Right forelimb (tissue), 1 donor: ENCODE measurements at places on chromosomes 2 and 18.

DNA sequence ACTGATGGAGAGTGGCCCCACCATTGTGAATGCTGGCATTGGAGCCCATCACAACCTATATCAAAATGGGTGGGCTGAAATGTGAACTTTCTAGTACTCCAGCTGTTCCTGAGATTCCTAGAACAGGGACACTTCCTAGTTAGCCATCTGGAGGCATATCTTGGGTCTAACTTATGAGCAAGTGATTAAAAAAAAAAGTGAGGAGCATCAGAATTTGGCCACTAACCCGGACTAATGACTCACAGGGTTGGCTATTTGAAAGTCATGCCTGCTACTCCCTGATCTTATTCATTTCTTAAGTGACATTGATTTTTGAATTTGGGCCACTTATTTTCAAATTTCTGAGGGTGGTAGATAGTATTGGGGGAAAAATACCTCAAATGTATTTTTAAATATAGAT, 216.6 kb downstream of the HRH4 start:
- DNase-seq = no peak

GRCh38 chr2:174040417-174040701, 75.2 kb upstream of the SP3 start:
- no peak for DNase-seq

DNA sequence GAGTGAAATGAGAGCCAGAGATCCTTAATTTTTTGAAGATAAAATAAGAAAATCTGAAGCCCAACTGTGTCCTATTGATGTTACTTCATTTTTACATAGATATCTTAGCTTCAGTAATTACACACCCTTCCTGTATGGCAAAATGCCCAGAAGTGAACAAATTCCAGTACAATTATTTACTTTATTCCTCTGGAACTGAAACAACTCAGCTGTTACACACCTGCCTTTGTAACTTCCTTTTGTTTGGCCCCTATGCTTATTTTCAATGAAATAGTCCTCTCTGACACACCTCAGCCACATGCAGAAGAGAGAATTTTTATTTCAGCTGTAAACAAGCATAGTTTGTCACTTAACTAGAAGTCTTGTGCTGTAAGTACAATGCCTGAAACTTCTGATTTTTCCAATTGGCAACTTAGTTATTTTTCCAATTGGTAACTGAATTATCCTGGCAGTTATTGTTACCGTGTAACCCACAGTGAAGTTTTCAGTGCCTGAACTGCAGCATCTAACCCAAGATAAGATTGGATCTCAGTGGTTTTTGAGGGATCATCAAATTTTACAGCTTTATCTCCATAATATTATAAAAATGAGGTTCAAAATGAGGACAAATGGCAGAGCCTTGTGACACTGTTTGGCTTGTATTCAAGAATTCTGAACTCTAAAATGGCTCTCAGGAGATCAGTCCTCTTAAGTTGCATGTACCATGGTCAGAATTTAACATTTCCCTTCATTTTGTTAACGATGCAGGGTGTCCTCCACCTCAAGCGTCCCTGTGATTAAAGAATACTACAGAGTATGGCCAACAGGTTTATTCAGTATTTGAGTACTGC, 82.6 kb downstream of the PKP4 start:
- no peak for DNase-seq

- DNase-seq = no peak
Observed at GRCh38 chr18:48418539-48419276, 9.5 kb upstream of the ZBTB7C start.

DNA sequence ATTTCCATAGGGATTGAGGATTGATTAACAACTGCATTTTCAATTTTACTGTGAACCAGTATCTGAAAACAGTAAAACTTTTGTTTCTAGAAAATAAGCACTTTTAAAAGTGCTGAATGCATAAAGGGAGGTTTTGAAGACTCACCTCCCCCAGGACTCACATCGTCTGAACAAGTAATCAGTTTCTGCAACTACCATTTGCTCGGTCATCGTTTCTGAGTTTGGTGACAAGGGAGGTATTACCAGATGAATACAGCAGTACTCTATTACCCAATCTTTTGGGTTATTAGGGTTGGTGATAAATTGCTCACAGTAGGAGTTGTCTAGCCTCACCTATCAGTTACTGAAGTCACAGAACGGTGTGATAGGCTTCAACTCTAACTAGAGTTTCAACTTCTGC, 234.5 kb upstream of the FN1 start:
- no peak for DNase-seq

DNA sequence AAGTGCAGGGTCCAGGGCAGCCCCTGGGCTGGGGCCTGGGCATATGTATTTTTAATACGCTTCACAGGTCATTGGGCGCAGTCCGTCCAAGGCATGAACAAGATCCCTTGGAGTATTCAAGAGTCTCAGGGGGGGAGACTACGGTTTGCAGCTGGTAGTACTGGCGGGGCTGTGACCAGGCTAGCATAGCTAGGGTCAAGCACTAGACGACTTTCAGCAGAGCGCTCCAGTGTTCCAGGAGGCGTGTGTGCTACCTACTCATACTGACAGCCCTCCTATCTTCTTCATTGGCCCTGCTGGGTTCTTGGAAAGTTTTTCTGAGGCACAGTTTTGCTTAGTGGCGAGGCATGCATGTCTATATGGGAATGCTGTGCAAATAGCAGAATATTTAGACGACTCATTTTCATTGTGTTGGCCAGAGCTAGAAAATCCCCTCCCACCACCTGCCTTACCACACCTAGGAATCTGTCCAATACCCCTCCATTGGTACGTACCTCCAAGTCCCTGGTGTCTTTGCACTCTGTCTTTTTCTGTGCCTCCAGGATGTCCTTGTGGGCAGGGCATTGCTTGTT, 68.2 kb downstream of the GLI2 start:
- no peak for DNase-seq

- DNase-seq = no peak
Observed at GRCh38 chr2:236625156-236625690, 55.6 kb downstream of the ACKR3 start.

DNA sequence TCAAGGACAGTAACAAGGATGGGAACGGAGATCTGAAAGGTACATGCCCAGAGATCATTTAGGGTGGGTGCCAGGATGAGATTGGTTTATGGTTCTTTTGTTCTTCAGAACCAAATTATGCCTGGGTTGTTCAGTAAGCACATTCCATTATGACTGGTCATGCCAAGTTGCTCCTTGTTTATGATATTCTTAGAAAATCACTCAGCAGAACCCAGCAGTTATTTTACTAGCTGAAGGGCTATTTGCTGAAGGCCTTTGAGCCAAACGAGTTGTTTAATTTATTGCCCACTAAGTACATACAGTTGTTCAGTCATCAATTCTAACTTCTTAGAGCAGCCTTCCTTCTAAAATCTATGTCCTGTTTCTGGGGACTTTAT, 635 bp downstream of the SLC3A1 start:
- DNase-seq = no peak

- DNase-seq = no peak
Observed at GRCh38 chr2:38218591-38218991, 142.6 kb upstream of the CYP1B1 start.

GRCh38 chr18:71798986-71799673, 745.0 kb downstream of the CBLN2 start:
- DNase-seq = no peak

GRCh38 chr2:79782576-79783452, 270.0 kb downstream of the CTNNA2 start:
- no peak for DNase-seq

DNA sequence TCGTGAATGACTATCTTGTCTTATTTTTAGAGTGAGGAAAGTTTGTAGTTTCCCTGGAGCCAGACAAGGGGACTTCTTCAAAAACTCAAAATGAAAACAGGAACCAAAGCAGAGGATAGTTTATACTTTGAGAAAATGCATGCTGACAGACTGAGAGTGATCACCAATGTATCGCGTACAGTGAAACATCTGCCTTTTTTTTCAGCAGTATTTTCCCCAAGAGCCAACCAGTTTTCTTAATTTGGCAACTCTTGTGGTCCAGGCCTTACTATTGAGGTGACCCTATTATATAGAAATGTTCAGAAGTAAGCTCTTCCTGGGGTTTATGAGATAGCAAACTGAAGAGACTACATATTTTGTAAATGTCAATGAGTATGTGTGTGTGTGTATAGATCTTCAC, 153.7 kb upstream of the VRK2 start:
- DNase-seq = no peak

- no peak for DNase-seq
Observed at GRCh38 chr18:46416706-46417638, 240.0 kb downstream of the LOXHD1 start.

DNA sequence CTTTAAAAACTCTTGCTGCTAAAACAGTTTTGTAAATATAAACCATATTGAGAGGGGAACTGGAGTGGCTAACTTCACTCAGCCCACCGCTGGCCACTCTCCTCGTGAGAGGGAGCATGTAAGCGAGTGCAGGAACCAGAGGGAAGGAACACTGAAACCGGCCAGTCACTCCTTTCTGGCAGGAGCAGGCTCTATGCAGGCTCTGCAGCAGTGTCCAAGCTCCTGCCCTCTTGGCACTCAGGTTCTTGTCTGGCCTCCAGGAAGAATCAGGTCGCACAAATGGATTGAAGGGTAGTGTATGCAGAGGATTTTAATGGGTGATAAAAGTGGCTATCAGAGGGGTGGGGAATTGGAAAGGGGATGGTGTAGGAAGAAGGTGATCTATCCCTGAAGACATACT, 157.7 kb downstream of the TMX3 start:
- no peak for DNase-seq

GRCh38 chr2:46236876-46237859, 60.0 kb upstream of the EPAS1 start:
- no peak for DNase-seq

GRCh38 chr2:226836548-226836885, 663 bp downstream of the RHBDD1 start:
- no peak for DNase-seq

- no peak for DNase-seq
Observed at GRCh38 chr2:164622338-164623106, 1.2 kb upstream of the GRB14 start.

GRCh38 chr2:233764761-233765160, 4.7 kb downstream of the UGT1A1 start:
- no peak for DNase-seq

DNA sequence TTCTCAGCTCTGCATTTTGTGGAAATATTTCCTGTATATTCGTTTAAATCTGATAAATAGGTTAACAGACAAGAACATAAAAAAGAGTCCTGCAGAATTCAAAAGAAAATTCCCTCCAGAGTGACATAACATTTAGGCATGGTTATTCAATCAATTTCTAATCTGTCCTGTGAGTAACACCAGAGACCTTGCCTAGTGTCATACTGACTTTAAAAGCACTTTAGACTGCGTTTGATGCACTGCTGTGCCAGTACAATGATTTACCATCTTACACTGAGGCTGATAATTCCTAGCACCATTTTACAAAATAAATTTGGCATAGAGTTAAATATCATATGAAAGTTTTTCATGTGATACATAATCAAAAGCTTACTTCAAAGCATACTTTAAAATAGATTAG, 35.5 kb upstream of the CALCRL start:
- no peak for DNase-seq

- DNase-seq = no peak
Observed at GRCh38 chr18:45102863-45103262, 422.2 kb downstream of the SETBP1 start.

DNA sequence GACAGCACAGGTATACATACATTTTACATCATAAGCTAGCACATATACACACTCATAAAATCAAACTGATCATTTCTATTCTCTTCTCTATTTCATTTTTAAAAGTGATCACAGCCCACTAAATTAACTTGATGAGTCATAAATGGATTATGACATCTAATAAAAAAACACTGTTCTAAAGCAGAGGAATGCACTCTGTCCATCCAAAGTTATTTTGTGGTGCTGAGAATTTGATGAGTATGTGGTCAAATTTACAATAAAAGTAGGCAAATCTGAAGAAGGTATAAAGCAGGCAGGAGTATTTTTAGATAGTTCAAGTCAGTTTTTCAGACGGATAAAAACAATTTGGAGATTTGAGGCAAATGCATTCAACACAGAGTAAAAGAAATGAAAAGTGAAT, 104.4 kb downstream of the NOL4 start:
- DNase-seq = no peak

DNA sequence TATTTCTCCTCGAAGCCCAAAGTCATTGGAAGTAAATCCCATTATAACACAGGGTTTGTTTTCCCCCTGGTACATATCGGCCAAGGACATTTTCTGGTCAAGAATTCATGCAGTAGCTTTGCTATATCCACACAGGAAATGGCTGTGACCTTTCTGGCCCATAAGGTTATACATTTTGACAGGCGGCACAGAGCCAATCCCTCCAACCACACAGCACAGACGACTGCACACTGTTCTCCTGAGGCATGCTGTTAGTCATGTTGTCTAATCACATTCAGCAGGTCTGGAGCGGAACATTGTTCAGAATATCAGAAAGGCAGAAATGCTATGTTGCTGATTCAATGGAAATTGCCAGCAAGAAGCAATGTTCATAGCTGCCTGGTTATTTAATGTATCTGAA, 742.3 kb upstream of the SLC8A1 start:
- DNase-seq = peak; percentile 51

- DNase-seq = no peak
Observed at GRCh38 chr2:2876331-2877221, 501.0 kb downstream of the EIPR1 start.

GRCh38 chr2:44171018-44171417, 2.3 kb downstream of the PPM1B start:
- no peak for DNase-seq

DNA sequence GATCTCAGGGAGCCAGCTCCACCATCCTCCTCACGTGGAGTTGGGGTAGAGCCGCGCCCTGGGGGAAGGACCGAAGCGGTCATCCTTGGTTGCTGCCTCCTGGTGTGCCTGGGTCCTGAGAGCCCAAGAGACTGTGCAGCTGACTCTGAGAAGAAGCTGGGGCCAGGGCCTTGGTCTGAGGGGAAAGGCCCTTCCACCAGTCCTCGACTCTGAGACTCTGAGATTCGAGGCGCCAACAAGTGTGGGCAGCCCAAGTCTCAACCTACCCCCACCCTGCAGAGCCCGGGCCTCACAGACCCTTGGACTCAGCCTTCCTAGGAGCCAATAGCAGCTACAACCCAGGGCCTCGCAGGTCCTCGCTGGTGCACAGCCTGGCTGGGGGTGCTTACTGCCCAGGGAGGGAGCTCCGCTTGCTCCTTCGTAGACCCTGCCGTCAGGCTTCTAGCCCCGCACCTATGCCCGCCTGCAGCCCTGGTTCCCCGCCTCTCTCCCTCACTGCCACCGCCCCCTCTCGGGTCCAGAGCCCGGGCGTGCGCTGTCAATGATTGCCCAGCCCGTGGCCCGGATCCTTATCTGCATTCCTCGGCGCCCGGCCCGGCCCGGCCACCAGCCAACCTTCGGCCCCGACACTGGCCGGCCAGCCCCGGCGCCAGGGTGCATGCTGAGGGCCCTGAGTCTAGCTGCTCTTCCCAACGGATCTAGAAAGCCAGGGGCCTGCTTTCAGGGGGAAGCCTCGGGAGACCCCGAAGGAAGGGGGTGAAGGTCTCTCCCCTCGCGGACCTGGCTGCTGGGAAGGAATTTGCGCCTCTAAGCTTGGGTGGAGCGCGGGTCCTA, 2.0 kb downstream of the IHH start:
- peak; percentile 47 for DNase-seq

GRCh38 chr2:239472235-239472775, 71.5 kb upstream of the HDAC4 start:
- peak; percentile 32 for DNase-seq

GRCh38 chr18:39788383-39788782, 2166.7 kb upstream of the PIK3C3 start:
- DNase-seq = no peak
